ENCODE measurements at places on chromosomes 16 and 17. TPM values are rescaled to one million over a fixed set of nuclear protein-coding genes. Genes with fewer than 3 reads are reported as not detected.

GRCh38 chr16:58276346-58276951 is 18.4 kb downstream of the PRSS54 start:
- DNase-seq: no peak

DNA sequence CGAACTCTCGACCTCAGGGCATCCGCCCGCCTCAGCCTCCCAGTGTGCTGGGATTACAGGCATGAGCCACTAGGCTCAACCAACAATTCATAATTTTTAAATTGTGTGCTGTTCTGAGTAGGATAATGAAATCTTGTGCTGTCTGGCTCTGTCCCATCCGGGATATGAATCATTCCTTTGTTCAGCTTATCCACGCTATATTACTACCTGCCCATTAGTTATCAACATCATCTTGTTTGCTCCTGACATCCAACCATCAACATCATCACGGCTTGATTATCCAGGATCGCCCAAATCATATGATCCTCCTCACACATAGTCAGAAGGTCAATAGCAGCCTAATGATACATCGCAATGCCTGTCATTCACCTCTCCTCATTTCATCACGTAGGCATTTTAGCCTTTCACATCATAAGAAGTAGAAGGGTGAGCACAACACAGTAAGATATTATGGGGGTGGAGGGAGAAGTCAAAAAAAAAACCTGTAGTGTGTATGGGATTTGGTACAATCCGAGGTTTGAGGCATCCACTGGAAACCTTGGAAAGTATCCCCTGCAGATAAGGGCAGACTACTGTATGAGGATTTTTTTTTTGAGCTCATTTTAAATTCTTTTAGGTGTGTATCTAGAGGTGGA is 77.0 kb upstream of the SIAH1 start:
- no peak for DNase-seq

DNA sequence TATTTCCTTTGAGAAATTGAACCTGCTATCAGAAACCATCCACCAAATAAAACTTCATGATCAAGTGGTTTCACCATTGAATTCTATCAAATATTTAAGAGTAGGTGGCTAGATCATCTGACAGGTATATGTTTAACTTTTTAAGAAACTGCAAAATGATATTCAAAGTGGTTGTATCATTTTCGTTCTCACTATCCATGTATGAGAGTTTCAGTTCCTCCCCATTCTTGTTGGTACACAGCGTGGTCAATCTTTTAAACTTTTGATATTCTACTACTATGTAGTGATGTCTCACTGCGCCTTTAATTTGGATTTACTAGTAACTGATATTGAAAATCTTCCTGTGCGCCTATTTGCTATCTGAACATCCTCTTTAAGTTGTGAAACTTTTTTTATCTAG is 163.7 kb downstream of the CYB561 start:
- no peak for DNase-seq

DNA sequence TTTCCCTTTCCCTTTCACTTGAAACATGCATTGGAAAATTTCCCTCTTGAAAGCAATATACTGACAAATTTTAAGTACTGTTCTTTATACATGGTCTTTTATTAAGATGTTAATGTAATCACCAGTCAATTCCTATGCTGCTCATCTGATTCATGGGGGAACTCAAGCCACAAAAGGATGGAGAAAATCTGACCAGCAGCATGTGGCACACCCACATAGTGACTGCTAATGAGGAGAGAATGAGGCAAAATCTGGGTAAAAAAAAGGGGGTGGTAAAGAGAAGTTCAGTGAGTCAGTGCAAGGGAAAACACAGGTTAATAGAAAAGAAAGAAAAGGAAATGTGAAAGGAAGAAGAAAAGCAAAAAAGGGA is 11.3 kb downstream of the RFFL start:
- DNase-seq: no peak

DNA sequence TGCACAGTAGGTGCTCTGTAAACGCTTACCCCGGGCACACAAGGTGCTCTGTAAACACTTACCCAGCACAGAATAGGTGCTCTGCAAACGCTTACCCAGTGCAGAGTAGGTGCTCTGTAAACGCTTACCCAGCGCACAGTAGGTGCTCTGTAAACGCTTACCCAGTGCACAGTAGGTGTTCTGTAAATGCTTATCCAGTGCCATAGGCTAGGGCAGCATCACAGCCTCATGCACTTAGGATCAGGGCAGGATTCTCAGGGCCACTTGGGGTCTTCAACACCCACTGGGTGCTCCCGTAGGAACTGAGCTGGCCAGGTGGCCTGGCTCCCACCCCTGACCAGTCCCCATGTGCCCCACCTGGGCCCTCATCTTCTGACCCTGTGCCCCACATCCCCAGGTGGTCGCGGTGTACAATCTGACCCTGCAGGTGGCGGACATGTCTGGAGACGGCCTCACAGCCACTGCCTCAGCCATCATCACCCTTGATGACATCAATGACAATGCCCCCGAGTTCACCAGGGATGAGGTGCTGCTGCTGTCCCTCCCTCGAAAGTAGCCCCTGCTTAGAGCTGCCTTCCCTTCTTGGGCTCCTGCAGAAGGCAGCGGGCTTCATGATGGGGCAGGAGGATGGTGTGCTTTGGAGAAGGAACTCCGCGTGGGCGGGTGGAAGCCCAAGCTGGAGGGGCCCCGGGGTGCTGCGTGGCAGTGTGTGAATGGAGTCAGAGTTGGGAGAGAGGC is 13.1 kb downstream of the SLC22A31 start:
- no peak for DNase-seq

- peak; percentile 35 for DNase-seq
Measured at GRCh38 chr17:73089322-73090317, 2.9 kb downstream of the SLC39A11 start.

DNA sequence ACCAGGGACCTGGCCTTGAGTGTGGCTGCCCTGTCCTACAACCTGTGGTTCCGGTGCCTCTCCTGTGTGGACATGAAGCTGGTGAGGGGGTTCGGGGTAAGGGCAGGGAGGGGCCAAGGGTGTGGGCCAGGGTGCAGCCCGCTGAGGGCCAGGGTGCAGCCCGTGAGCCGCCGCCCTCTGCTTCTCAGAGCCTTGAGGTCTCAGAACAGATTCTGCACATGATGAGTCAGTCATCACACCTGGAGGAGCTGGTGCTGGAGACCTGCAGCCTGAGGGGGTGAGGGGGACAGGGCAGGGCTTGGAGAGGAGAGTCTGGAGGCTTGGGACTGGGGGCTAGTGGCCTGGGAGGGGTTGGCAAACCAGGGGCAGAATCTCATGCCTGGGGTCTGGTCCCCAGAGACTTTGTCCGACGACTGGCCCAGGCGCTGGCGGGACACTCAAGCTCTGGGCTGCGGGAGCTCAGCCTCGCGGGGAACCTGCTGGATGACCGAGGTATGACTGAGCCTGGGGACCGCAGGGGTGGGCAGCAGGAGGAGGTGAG is 2.2 kb downstream of the CARMIL2 start:
- no peak for DNase-seq

- no peak for DNase-seq
Measured at GRCh38 chr17:71227841-71228240, 893.0 kb upstream of the SOX9 start.

DNA sequence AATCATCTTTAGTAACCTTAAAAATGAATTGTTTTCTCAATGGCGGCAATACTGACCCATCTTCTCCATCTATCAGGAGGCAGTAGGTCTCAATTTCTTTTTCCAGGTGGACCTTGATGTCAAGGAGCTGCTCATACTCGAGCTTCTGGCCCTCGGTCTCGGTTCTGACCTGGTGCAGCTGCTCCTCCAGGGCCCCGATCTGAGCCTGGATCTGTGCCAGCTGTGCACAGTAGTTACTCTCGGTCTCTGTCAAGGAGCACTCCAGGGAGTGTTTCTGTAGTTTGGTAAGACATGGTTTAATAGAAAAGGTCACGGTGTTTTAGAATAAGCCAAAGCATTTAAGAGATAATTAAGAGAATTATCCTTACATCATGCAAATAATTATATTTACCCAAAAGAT is 4.9 kb downstream of the KRT27 start:
- DNase-seq: no peak

DNA sequence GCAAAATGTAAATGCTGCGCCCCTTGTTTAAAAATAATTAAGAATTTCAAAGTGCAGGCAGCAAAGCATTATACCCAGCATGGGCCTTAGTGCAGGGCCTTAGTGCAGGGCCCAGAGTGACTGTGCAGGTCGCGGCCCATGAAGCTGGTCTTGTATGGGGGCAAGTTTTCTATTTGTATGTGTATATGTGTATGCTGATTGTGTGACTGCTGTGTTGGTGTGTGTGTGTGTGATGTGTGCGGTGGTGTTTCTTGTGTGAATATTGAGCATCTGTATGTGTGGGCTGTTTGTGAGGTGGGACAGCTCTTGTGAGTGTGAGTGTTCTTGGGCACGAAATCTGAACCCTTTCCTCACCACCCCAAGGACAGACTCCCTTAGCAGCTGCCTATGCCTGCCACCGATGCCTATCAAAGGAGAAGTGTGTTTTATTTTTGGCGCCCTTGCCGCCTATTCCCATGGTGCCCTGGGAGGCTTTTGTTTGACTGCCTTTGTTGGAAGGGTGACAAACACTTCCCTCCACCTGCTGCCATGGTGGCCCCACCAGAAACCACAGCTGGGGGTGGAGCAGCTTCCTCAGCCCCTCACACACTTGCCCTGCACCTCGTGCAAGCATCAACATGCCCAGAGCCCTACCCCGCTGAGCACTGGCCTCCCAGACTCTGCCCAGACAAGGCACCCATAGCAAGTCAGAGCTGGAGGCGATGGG is 18.0 kb downstream of the CCR7 start:
- DNase-seq: peak; percentile 75

- peak; percentile 61 for DNase-seq
Measured at GRCh38 chr17:62713086-62713881, 85.8 kb downstream of the MRC2 start.

GRCh38 chr16:48011878-48012658 is 143.7 kb downstream of the ABCC12 start:
- DNase-seq: no peak

- DNase-seq: no peak
Measured at GRCh38 chr16:56258508-56259424, 67.5 kb downstream of the GNAO1 start.

GRCh38 chr17:59401725-59402124 is 70.3 kb downstream of the YPEL2 start:
- no peak for DNase-seq

DNA sequence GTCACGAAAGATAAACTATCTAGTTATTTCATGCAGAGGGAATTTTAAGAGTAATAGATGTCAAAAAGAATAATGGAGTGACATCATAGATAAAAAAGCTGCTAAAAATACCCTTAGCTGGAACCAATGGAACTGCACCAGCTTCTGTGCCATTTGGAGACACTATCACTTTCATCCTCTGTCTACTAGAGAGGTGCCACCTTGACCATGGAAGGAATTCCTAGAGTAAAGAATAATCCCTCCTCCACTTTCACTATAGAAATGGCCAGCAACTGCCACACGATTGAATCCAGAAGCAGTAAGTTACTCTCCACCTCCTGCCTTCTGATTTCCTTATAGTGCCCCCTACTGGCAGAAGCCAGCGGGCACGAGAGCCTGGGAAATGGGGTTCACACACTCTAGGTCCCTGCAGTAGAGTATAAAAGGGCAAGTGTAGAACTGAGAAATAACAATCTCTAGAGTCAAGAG is 2.8 kb upstream of the ALDH3A2 start:
- DNase-seq: no peak

DNA sequence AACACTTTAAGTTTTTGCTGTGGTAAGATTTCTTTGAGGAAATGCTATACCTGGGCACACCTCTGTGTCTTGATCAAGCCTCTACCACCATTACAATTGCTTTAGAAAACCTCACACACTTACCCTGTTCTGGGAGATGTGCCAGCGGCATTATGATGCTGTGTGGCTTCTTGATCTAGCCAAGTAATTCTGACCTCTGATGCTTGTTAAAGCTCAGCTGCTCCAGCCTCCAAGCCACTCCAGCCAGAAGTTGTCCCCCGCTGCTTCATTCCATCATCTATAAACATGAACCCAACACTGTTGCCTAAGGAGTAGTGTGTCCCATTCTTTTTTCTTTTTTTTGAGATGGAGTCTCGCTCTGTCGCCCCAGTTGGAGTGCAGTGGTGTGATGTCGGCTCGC is 60.1 kb downstream of the CYLD start:
- DNase-seq: no peak

DNA sequence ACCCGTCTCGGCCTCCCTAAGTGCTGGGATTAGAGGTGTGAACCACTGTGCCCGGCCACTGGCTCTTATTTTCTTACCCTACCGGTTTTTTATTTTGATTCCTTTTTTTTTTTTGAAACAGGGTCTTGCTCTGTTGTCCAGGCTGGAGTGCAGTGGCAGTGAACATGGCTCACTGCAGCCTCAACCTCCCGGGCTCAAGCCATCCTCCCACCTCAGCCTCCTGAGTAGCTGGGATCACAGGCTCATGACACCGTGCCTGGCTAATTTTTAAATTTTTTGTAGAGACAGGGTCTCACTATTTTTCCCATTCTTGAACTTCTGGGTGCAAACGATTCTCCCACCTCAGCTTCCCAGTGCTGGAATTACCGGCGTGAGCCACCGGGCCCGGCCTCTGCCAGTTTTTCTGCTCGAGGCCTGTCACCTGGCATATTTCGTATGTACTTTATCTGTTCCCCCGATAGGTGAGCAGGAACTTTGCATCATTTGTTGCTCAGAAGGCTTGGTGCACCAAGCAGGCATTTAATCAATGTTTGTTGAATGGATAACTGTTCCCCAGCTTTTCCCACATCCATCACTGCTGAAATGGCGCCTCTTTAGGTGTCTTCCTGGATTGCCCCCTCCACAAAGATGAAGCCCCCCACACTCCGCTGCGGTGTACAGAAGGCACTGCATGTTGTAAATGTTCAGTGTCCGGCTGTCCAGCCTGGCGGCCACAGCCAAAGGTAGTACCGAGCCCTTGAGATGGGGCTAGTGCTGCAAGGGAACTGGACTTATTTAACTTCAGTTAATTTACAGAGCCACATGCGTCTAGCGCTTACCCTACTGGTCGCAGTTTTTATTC is 858 bp upstream of the TELO2 start:
- no peak for DNase-seq

- peak; percentile 89 for DNase-seq
Measured at GRCh38 chr17:41801374-41802271, 10.1 kb downstream of the P3H4 start.

GRCh38 chr17:38560503-38561318 is 45.0 kb downstream of the SRCIN1 start:
- no peak for DNase-seq

The KRT32 gene
- 0.27 TPM for total RNA-seq

The WDR45B gene
- 45.4 TPM for total RNA-seq

The KCTD19 gene
- not detected for total RNA-seq

The ZNF750 gene
- total RNA-seq: not detected

The SPG7 gene
- total RNA-seq: 89.5 TPM

The SHISA9 gene
- 0.27 TPM for total RNA-seq

The APOH gene
- total RNA-seq: not detected

The RNFT1 gene
- 12.4 TPM for total RNA-seq

The CCL7 gene
- total RNA-seq: not detected
